ENCODE measurements at places on chromosomes 16 and 17. TPM values are rescaled to one million over a fixed set of nuclear protein-coding genes. Genes with fewer than 3 reads are reported as not detected.

The KRTAP2-2 gene
- not detected for total RNA-seq

The GPR142 gene
- total RNA-seq: 2.8 TPM

The CASKIN1 gene
- 0.30 TPM for total RNA-seq

The HES7 gene
- total RNA-seq: not detected

The KRTAP3-1 gene
- not detected for total RNA-seq

The NUP85 gene
- 68.6 TPM for total RNA-seq
